ENCODE measurements at places on chromosomes 6 and 20.

DNA sequence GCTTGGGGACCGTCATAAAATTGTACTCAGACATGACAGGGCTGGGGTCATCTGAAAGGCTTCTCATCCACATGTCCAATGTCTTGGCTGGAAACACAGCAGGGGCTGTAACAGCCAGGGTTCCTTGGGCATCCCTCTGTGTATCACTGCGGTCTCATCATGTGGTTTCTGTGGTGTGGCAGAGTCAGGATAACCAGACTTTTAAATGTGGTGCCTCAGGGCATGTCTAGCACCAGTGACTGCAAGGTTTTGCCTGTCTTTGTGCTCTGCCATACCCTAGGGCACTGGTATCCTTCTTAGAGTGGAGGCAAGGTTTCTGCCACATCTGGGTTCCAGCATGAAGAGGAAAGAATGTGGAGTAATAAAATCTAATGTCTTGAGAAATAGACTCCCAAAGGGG, 124.2 kb downstream of the PLEKHG1 start:
- no peak for DNase-seq

DNA sequence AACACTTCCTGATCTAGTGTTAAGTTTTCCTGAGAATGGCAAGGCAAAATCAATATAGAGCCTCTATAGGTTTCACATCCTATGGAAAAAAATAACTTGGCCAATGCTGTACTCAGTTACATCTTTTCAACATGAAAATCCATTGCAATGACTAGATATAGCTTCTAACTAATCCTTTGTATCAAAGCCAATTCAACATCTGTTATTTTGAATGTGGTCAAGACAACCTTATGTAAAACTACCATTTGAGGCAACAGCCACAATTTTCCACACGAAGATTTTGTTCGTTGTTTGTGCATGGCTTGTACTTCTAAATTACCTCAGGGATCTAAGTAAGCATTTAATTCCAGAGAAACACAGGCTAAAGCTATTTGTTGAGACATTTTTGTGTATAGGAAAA, 637.8 kb upstream of the EYS start:
- no peak for DNase-seq

DNA sequence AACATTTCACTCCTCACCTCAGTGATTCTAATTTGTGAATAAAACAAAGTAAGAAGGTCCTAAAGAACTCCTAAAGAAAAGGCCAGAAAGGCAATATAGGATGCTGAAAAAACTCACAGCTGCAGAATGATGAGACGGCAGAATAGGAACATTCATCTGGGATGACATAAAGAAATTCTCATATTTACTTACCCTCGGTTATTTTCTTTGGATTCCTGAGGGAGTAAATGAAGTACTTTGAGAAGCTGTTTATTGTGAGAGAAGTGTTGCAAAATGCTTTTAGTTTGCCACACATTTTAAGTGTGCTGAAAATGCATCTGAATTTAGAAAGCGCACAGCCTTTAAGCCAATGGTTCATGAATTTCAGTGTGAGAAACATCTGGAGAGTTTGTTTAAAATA, 35.7 kb upstream of the RBL1 start:
- DNase-seq: no peak

DNA sequence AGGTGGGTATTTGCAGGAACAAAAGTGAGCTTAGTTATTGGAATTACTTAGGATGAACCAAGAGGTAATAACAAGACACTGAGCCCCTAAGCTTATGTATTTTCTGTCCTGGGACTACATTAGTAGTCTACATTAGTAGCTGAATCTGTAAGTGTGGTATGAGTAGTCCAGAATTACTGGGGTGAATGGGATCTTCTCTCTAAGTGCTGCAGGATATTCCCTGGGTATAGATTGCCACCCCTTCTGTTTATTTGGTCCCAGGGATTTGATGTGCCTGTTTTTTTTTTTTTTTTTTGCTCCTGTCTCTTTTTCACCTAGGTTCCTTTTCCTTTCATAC, 5.9 kb downstream of the CD2AP start:
- DNase-seq: no peak

- no peak for DNase-seq
Observed at GRCh38 chr6:47722194-47722593, 23.8 kb downstream of the ADGRF4 start.

DNA sequence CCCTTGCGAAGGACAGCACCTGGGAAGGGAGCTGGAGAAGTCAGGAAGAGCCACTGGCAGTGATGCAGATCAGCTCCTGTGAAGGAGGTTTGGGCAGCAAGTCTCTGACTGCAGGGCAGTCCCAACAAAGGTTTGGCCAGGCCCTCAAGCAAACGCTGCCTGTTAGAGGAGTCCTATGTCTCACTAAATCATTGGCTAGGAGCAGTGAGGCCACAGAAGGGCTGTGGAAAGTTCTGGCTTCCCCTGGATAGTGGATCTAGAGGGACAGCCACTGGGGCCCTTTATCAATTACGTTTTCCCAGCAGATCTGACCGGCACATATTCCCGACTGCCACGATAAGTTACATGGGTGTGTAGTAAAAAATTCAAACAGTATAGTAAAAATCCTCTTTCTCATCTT, 2.5 kb downstream of the TTPAL start:
- DNase-seq: no peak

- DNase-seq: no peak
Observed at GRCh38 chr6:113328886-113329381, 528.2 kb upstream of the MARCKS start.

DNA sequence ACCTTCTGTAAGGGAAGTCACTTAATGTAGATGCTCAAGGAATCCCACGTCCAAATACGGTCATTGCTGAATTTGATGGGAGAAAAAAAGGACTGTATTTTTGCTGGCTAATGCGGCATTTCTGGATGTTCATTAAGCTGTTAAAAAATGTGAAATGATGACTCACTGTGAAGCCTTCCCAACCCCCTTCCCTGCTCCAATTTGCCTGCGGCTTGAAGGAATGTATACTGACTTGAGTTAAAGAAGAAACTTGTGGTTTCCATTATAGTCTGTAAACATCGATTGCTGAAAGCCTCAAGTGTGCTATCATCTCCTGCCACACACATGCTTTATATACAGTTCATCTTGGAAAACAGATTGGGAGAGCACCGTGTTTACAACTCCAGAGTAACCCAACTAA, 249.1 kb upstream of the JAG1 start:
- no peak for DNase-seq

- DNase-seq: no peak
Observed at GRCh38 chr6:111503660-111504059, 20.6 kb upstream of the REV3L start.

DNA sequence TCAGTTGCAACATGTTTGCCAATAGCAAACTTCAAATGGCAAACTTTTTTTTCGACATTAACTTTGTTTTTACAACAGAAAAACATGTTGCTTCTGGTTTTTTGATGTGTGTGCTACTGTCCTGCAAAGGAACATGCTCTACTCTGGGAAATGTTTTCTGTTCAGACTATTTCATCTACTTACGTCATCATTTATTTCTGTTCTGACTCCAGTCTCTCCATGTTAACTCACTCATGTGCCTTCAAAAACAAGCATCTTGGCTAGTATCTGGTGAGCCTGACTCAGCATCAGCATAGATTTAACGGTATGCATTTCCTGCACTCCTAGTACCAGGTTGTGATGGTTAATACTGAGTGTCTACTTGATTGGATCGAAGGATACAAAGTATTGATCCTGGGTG, 36.1 kb upstream of the MAP7 start:
- DNase-seq: no peak

DNA sequence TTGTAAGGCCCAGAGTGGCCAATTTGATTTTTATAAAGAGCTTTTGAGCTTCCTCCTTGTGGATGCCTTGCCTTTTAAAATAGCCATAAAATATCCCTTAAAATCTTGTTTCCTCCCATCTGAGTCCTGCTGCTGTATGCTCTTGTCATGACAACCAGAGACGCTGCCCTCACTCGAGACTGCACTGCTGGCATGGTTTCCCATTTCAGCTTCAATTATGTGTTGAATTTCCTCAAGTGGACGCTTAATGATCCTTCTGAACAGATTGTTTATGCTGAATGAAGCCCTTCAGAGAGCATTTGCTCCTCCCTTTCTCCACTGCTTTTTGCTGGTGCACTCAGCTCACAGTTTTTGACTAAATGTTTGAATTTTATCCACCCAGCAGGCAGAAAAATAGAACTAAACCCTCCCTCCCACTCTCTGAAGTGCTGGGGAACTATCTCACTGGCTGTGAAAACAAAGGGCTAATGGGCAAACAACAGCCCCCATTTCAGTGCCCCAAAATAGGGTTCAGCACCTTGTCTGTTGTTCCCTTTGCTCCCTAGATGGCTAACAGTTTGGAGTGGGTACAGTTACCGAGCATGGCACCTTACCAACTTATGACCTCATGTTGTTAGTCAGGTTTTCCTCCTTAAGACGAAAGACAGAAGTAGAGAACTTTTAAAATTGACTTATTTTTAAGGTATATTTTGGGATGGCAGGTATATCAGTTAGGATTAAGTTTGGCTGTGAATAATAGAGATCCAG, 45.5 kb upstream of the RNF8 start:
- no peak for DNase-seq

DNA sequence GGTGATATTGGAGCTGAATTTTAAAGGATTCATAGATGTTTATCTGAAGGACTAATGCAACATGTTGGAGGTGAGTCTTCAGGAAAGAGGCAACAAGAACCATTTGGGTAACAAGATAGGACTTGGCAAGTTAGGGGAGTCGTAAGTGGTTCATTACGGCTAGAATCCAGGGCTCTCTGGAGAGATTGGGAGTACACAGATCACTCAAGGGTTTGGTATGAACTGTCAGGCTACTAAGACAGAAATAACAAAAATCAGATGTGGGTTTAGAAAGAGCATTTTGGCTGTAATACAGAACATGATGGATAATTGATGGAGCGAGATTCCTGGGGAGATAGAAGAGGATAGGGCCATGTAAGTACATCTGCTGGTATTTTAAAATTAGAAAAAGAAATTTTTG, 86.3 kb upstream of the ESR1 start:
- no peak for DNase-seq

GRCh38 chr6:151537556-151537955, 43.7 kb downstream of the CCDC170 start:
- no peak for DNase-seq

GRCh38 chr6:23325065-23325464, 755.7 kb downstream of the HDGFL1 start:
- DNase-seq: no peak

DNA sequence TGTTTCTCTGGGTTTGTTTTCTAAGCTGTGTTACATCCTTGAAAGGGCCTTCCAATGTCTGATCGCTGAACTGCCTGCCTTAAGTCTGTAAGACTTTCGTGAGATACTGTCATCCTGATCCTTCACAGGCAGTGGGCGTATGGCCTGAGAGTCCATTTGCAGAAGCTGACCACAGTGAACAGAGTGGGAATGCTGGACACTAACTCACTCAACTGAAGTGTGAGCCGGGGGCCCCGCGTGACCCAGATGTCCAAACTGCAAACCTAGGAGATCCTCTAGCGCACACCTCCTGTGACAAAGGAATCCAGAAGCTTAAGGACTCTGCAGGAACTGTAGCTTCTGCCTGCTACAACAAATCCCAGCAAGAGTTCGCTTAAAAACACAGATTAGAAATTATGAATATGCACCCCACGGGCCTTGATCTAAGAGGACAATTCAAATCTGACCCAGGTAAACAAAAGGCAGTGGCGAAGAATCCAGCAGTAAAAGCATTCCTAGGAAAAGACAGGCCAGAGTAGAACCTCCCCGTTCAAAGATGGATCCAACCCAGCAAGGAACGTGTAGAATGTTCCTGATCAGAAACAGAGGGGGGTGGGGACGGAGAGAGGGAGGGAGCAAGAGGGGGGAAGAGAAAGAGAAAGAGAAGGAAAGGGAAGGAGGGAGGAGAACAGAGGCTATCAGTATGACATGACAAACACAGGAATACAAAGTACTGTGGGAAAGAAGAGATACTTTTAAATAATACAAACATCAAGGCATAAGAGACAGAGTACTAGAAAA, 135.0 kb upstream of the AFDN start:
- DNase-seq: no peak

GRCh38 chr6:160573943-160574342, 90.1 kb downstream of the LPA start:
- no peak for DNase-seq

DNA sequence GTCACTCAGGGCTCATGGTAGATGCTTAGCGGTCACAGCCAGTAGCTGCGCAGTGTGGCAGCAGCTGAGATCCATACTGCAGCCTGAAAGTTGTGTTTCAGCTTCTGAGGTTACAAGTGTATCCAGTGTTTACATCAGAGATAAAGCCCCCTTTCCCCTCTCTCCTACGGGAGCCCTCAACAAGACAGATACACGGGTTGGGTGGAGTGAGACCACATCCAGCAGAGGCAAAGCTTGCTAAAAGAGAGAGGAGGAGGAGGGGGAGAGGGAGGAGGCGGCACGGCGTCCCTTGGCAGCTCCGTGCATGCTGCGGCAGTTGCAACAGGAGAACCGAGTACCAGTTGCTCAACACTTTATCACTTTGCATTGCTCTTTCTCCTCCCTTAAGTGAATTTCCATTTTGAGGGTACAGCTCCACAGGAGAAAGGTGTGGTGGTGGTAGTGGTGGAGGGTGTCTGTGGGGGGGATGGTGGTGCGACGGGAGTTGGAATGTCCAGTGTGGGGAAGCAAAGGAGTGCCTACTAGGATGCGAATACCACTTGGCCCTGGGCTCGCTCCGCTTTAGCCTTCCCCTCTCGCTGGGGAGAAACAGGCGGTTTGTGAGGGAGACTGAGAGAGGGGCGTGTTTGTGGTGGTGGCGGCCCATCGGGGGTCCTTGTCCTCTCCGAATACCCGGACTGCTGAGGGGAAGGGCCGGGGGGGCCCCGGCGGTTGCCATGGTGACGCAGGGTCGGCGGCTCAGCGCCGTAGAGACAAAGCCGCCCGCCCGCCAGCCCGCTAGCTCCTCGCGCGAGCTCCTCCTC, 405 bp upstream of the RNF182 start:
- DNase-seq: no peak

DNA sequence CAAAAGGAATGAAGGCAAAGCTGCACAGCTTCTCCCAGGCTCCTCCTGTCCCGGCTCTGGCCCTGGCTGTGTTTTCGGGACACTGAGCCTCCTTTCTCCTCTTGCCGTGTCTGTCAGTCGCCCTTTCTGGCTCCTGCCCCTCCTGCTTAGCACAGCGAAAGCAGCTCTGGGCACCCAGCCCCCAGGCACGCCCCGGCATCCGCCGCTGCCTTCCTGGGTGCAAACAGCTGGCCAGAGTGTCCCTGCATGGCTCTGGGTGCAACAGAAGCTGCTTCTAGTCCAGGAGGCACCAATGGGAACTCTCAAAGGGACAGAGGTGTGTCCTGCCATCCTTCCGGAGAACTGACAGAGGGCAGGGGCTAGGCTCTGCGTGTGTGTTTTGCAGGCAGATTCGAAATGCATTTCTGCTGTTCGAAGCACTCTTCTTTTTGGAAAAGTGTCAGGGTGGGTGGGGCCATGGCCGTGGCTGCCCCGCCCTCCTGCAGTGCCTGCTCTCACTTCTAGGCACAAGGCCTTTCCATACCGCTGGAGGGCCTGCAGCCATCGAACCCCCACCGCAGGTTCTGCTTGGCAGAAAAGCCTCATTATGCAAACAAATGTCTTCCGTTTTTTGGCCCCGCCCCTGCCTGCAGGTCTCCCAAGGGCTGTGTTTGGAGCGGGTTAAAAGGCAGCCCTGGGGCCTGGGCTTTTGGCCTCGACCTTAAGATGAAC, 15.5 kb downstream of the COL9A3 start:
- DNase-seq: no peak
